Calu3 (cell line): ENCODE measurements at places on chromosomes 4 and X. TPM values are rescaled to one million over a fixed set of nuclear protein-coding genes. Genes with fewer than 3 reads are reported as not detected.

GRCh38 chr4:11791797-11792196 lies 363.1 kb upstream of the HS3ST1 start:
- no peak overlapping the region for H3K27ac ChIP-seq
- H3K4me1 ChIP-seq, result no peaks in the 10 kb centered on the region
- H3K4me3 ChIP-seq, result no peak overlapping the region
- H3K36me3 ChIP-seq, result no peaks in the 10 kb centered on the region
- no peaks in the 10 kb centered on the region for H3K27me3 ChIP-seq
- no peak for DNase-seq

GRCh38 chrX:2732076-2732475 lies 19.8 kb upstream of the XG start:
- H3K4me3 ChIP-seq, result no peak overlapping the region
- no peak overlapping the region for H3K27ac ChIP-seq
- peaks cover 15% of the 10 kb centered on the region for H3K36me3 ChIP-seq
- H3K27me3 ChIP-seq, result no peaks in the 10 kb centered on the region
- DNase-seq, result no peak
- no peaks in the 10 kb centered on the region for H3K4me1 ChIP-seq

GRCh38 chr4:121122661-121123060 lies 41.5 kb downstream of the TNIP3 start:
- no peaks in the 10 kb centered on the region for H3K4me1 ChIP-seq
- DNase-seq, result no peak
- no peak overlapping the region for H3K4me3 ChIP-seq
- H3K36me3 ChIP-seq, result no peaks in the 10 kb centered on the region
- H3K27ac ChIP-seq, result no peak overlapping the region
- no peaks in the 10 kb centered on the region for H3K27me3 ChIP-seq

GRCh38 chr4:145003675-145004074 lies 94.3 kb downstream of the ANAPC10 start:
- H3K27me3 ChIP-seq, result no peaks in the 10 kb centered on the region
- no peaks in the 10 kb centered on the region for H3K36me3 ChIP-seq
- no peak overlapping the region for H3K4me3 ChIP-seq
- H3K4me1 ChIP-seq, result no peaks in the 10 kb centered on the region
- no peak overlapping the region for H3K27ac ChIP-seq
- no peak for DNase-seq

- no peaks in the 10 kb centered on the region for H3K4me1 ChIP-seq
- H3K4me3 ChIP-seq, result no peak overlapping the region
- H3K27me3 ChIP-seq, result no peaks in the 10 kb centered on the region
- no peak overlapping the region for H3K27ac ChIP-seq
- no peak for DNase-seq
- H3K36me3 ChIP-seq, result no peaks in the 10 kb centered on the region
Measured at GRCh38 chrX:724256-724655, 93.7 kb downstream of the SHOX start.

The GBA3 gene
- 0.21 and 0.54 TPM in 2 replicates for total RNA-seq

The SCRG1 gene
- total RNA-seq, result not detected in 2 replicates

The USP17L20 gene
- not detected in 2 replicates for total RNA-seq

The P2RY4 gene
- 0.32 TPM in 1 of 2 replicates, not detected in the other for total RNA-seq
